ENCODE measurements at places on chromosomes 1 and 21. TPM values are rescaled to one million over a fixed set of nuclear protein-coding genes. Genes with fewer than 3 reads are reported as not detected.

- DNase-seq, result no peak
These were observed 183.0 kb downstream of the HIVEP3 start for GRCh38 chr1:41735631-41736260.

GRCh38 chr21:39666026-39666425, 53.3 kb downstream of the B3GALT5 start:
- DNase-seq, result no peak

The FBXO28 gene
- 36.6 TPM for total RNA-seq

The RXRG gene
- total RNA-seq, result not detected

The CRYAA gene
- total RNA-seq, result 2.1 TPM

All from Panc1 (cell line).